ENCODE measurements at places on chromosomes 16 and 17. TPM values are rescaled to one million over a fixed set of nuclear protein-coding genes. Genes with fewer than 3 reads are reported as not detected.

CALB2 gene
- 0.36 TPM for total RNA-seq

NPIPB13 gene
- total RNA-seq: 0.36 TPM

MT1E gene
- 103 TPM for total RNA-seq

TK2 gene
- 101 TPM for total RNA-seq

ALOX15B gene
- not detected for total RNA-seq

NARF gene
- 27.9 TPM for total RNA-seq
